ENCODE measurements at places on chromosomes 11 and 22. TPM values are rescaled to one million over a fixed set of nuclear protein-coding genes. Genes with fewer than 3 reads are reported as not detected.

The KRTAP5-7 gene
- 0.24 TPM for total RNA-seq

DNA sequence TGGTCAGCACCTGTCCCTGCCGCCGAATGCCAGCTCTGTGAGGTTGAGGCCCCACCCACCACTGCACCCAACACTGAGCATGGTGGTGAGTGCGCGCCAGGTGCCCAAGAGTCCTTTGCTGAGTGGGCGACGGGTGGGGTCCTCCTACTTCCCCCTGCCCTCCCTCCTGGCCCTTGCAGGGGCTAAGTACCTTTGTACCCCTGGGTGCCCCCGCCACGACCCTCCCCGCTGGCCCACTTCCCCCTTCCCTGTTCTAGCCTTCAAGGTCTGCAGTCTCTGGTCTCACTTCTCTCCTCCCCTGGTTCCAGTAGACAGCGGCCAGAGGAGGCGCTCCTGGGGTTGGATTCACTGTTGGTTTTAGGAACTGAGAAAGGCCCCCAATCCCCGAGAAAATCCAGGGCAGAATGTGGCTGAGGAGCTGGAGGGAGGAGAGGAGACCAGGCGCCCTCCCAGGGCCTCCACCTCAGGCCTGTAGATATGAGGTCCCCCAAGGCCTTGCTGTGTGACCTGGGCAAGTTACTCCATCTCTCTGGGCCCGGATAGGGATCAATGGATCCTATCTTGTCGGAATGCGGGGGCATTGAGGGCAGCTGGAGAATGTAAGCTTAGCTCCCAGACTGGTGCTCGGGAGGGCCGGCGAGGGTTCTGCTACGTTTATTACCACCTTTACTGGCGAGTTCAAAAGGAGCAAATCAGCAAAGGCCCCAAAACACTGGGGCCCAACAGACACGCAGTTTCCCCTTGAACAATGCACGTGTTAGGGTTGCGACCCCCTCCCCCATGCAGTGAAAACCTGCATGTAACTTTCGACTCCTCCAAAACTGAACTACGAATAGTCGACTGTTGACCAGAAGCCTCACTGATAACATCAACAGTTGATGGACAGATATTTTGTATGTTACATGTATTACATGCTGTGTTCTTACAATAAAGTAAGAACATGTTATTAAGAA is 31.9 kb upstream of the SMIM38 start:
- H3K27me3 ChIP-seq = peaks cover 3% of the 10 kb centered on the region
- no peak overlapping the region for H3K27ac ChIP-seq
- no peak overlapping the region for H3K4me3 ChIP-seq
- H3K36me3 ChIP-seq = no peaks in the 10 kb centered on the region

DNA sequence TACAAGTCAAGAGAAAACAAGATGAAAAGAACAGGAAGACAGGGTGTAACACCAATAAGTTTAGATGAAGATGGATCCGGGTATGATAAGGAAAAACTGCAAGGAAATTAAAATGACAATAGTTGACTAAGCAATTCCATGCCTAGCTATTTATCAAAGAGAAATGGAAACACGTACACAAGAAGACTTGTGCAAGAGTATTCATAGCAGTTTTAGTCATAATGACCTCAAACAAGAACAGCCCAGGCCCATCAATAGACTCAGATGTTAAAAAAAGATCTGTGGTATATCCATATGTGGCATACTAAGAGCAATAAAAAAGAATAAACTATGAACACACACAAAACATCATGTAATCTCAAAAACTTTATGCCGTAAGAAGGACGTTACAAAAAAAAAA is 33.2 kb downstream of the SLC5A12 start:
- no peak overlapping the region for H3K27ac ChIP-seq
- no peak for DNase-seq
- H3K4me3 ChIP-seq = no peak overlapping the region
- H3K27me3 ChIP-seq = no peaks in the 10 kb centered on the region
- H3K4me1 ChIP-seq = no peaks in the 10 kb centered on the region
- no peaks in the 10 kb centered on the region for H3K36me3 ChIP-seq

DNA sequence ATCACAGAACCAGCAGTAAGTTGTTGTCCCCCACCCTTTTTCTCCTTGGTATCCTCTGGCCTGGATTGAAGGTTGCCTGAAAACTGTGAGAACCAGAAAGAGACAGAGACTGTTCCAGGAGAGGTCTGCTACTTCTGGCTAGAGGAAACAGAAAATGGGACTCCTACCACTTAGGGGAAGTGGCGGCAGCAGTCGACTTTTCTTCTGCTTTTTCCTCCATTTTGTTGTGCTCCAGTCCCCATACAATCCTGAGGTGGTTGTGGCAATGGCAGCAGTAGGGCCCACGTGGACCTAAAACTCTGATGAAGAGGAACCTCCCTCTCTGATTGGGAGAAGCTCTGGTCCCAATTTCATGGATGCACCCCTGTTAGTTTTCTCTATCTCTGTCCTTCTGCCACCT is 76.0 kb upstream of the SORL1 start:
- DNase-seq = no peak
- no peak overlapping the region for H3K4me3 ChIP-seq
- H3K27me3 ChIP-seq = no peaks in the 10 kb centered on the region

The CHRM1 gene
- not detected for total RNA-seq

GRCh38 chr22:47784991-47785390 is 1022.5 kb downstream of the TBC1D22A start:
- peaks cover 28% of the 10 kb centered on the region for H3K27me3 ChIP-seq
- H3K27ac ChIP-seq = no peak overlapping the region
- H3K4me3 ChIP-seq = no peak overlapping the region
- H3K36me3 ChIP-seq = no peaks in the 10 kb centered on the region
- DNase-seq = no peak
- H3K4me1 ChIP-seq = no peaks in the 10 kb centered on the region

The MMP13 gene
- total RNA-seq = not detected

GRCh38 chr11:69013009-69013951 is at the start of gene MRGPRF:
TSS of gene MRGPRF (minus strand) at chr11:69013246. CDS start at chr11:69009901, 3,345 bp downstream.
- H3K4me1 ChIP-seq = peaks cover 5% of the 10 kb centered on the region
- no peak within 1 kb of the TSS for H3K4me3 ChIP-seq
- DNase-seq = no peak
- H3K27me3 ChIP-seq = peaks cover 24% of the 10 kb centered on the region
- H3K36me3 ChIP-seq = no peaks in the 10 kb centered on the region

DNA sequence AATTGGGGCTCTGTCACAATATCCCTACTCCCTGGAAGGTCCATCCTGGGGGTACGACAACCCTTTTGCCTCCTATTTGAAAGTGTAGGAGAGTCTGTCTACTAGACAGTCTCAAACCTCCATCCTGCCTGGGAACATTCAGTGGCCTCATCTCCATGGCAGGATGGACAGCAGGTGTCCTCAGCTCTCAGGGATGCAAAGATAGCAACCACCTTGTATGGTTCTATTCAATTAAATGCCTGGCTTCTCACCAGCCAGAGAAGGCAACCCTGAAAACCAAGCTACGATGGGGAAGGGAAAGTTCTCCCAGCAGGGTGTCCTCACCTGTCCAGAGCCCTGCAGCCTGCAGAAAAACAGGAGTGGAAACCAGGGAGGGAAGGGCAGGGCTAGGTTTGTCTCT is 164.9 kb downstream of the MIAT start:
- DNase-seq = no peak
- H3K27me3 ChIP-seq = no peaks in the 10 kb centered on the region
- H3K4me1 ChIP-seq = no peaks in the 10 kb centered on the region

The GSTT2B gene
- not detected for total RNA-seq

DNA sequence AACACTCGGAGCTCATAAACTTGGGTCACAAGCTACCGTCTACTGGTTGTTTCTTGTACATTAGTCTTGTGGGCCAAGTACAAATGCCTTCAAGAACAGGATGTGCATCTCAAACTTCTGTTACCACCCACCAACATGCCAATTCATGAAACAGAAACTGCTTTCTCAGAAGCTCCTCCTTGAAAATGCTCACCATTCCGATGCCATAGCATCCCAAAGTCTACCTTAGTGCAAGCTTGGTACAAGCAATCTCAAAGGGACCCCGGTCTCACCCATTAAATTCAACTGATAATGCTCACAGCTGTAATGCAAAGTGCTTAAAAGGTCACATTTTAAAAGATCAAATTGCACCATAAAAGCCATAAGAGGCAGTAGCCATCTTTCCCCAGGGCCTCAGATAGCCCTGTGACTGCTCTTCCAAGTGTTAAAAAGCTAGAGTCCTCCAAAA is 31.8 kb upstream of the CCDC34 start:
- H3K27me3 ChIP-seq = no peaks in the 10 kb centered on the region
- H3K4me3 ChIP-seq = no peak overlapping the region
- peaks cover 1% of the 10 kb centered on the region for H3K36me3 ChIP-seq
- no peaks in the 10 kb centered on the region for H3K4me1 ChIP-seq
- H3K27ac ChIP-seq = no peak overlapping the region

DNA sequence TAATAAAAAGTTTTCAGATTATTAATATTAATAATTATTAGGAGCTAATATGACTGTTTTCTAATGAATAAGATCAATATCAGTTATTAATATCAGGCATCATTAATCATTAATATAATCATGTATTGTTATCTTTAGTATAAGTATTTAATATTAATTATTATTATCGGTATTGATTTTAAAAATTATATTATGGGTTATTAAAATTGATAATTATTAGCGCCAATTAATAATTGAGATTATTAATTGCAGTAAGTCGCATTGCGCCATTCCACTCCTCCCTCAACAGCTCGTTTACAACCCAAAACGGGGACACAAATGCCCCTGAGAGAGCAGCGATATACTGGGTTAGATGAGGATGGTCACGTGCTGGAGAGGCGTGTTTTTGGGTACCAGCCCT is 20.2 kb downstream of the XNDC1N start:
- no peak overlapping the region for H3K27ac ChIP-seq
- peaks cover 8% of the 10 kb centered on the region for H3K4me1 ChIP-seq
- H3K27me3 ChIP-seq = no peaks in the 10 kb centered on the region
- H3K4me3 ChIP-seq = no peak overlapping the region
- no peak for DNase-seq

The PLAAT4 gene
- total RNA-seq = 4.7 TPM

The MS4A4E gene
- total RNA-seq = not detected

GRCh38 chr11:44444770-44445321 is 120.6 kb upstream of the CD82 start:
- no peaks in the 10 kb centered on the region for H3K4me1 ChIP-seq
- no peak overlapping the region for H3K4me3 ChIP-seq
- H3K27ac ChIP-seq = no peak overlapping the region
- H3K27me3 ChIP-seq = peaks cover 16% of the 10 kb centered on the region
- DNase-seq = no peak

DNA sequence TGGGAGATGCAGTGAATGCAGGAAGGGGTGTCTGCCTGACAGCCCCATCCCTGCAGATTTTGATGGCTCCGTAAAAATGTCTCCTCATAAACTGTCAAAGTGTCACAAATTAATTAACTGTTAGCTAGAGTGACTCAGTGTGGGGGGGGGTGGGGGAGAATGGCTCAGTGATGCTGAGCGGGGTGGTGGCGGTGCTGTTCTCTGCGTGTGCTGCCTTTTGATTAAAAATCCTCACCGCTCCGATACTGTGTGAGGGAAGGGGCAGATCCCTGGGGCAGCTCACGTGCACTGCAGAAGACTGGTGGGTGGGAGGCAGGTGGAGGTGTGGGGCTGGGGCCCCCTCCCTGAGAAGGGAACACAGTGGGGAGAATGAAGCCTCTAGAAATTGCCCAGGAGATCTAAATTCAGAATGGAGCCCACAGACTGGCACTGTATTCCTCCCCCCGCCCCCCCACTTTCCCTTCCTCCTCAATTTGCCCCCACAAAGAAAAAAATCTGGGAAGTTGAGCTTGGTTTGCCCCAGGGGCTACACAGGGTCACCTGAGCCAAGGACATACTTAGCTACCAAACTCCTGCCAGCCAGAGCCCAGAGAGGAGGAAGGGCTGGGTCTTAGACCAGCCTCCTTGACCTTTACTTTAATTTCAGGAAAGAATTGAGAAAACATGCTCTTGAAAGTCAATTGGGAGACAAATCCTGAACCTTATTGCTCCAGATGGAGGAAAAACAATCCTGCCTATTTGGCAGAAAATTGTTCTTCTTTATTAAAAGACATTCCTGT is 39.8 kb downstream of the DRD2 start:
- peaks cover 7% of the 10 kb centered on the region for H3K27me3 ChIP-seq
- no peak overlapping the region for H3K4me3 ChIP-seq
- H3K4me1 ChIP-seq = no peaks in the 10 kb centered on the region
- H3K27ac ChIP-seq = no peak overlapping the region
- no peak for DNase-seq

The MS4A6E gene
- total RNA-seq = not detected

DNA sequence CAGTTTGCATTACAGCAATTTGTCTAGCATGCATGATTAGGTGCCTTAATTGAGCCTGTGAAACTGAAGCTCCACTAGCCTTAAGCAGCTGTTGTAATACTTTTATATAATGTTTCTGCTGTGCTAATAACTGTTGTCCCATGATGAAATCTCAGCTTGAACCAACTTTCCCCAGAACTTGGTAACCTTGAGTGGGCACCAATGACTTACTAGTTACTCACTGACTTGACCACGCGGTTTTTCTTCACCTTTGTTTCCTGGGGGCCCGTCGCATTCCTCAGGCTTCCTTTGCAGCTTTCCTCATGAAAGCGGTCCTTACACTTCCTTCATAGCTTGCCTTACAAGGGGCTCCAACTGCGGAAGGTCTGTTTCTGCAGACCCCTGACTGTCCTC is 11.2 kb upstream of the GLYATL1 start:
- peaks cover 23% of the 10 kb centered on the region for H3K4me1 ChIP-seq
- no peak for DNase-seq
- H3K36me3 ChIP-seq = no peaks in the 10 kb centered on the region
- H3K27me3 ChIP-seq = peaks cover 12% of the 10 kb centered on the region
- no peak overlapping the region for H3K4me3 ChIP-seq

The THOC5 gene
- 51.3 TPM for total RNA-seq

The CD248 gene
- 0.22 TPM for total RNA-seq

- H3K36me3 ChIP-seq = peaks cover 50% of the 10 kb centered on the region
- no peaks in the 10 kb centered on the region for H3K4me1 ChIP-seq
- DNase-seq = no peak
- no peak overlapping the region for H3K4me3 ChIP-seq
- no peaks in the 10 kb centered on the region for H3K27me3 ChIP-seq
These were observed 96.4 kb downstream of the PRMT3 start for GRCh38 chr11:20483931-20484330.

The FOLR3 gene
- not detected for total RNA-seq

- H3K36me3 ChIP-seq = no peaks in the 10 kb centered on the region
- no peak overlapping the region for H3K4me3 ChIP-seq
- no peak overlapping the region for H3K27ac ChIP-seq
- H3K4me1 ChIP-seq = peaks cover 38% of the 10 kb centered on the region
- DNase-seq = no peak
These were observed 53.0 kb upstream of the LMO2 start for GRCh38 chr11:33944693-33945424.

GRCh38 chr11:19306179-19306944 is 65.6 kb upstream of the E2F8 start:
- peaks cover 2% of the 10 kb centered on the region for H3K4me1 ChIP-seq
- H3K27me3 ChIP-seq = peaks cover 2% of the 10 kb centered on the region
- no peak overlapping the region for H3K27ac ChIP-seq
- DNase-seq = no peak
